Esophagus muscularis mucosa (tissue), 4 donors: ENCODE measurements at places on chromosomes 3 and 15.

DNA sequence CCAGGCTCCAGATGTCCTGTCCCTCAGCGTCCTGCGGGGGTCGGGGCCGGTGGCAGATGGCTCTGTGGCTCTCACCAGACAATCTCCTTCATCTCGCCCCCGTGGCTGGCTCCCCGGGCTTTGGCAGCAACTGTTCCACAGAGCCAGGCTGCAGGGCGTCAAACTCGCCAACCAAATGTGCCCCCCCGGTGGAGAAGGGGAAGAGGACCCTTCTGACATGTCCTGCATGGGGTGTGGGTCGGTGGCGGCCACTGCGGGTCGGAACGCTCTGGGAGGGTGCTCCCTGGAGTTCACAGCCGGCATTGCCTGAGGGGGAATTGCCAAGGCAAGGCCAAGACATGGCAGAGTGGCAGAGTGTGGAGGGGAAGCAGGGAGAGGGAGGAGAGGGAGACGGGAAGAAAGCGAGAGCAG, 36.0 kb downstream of the BDH1 start:
- DNase-seq: no peak

DNA sequence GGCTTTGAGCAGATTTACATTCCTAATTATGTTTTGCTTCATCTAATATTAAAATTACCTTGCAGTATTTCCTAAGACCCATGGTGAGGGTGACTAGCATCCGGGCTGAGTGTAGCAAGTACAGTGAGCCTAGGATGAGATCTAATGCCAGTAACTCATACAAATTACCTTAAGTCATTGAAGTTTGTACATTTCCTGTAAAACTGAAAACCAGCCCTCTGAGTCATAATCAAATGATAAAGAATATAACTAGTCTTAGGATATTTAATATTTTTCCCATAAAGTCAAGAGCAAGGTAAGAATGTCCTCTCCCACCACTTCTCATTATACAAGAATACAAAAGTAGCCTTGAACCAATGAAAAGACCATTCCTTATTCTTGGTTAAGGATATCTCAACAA, 54.8 kb upstream of the CHRM5 start:
- DNase-seq: no peak

DNA sequence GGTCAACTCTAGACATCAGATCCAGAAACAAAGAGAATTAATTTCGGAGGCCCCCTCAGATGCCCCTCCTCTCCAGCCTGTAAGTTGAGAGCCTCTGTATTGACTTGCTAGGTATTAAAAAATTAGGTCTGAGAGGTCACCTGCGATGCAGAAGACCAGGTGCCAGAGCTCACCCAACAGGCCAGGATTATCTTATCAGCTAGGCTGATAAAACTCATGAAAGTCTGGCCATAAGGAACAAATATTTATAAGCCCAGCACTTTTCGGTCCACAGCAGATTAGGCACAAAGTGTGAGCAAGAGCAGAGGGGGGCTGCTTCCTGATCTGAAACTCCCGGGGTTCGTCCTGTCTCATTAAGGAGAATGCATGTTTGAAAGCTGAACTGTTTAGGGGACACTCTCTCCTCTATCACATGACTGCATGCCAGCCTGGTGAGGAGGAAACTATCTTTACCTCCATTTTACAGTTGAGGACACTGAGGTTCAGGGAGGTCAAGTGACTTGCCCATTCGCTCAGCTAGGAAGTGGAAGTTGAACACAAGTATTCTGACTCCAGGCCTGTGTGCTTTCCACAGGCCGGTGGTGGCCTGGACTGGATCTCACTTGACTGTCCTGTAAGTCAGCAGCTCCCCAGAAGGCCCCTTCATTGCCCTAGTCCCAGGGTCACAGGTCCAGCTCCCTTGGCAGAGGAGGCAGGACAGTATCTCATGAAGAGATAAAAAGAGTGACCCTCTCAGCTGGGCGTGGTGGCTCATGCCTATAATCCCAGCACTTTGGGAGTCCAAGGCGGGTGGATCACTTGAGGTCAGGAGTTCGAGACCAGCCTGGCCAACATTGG, 39.6 kb upstream of the MAGEF1 start:
- no peak for DNase-seq

- DNase-seq: no peak
Observed at GRCh38 chr3:155046935-155047334, 33.2 kb upstream of the MME start.

GRCh38 chr15:87710406-87710805, 546.1 kb downstream of the NTRK3 start:
- peak; percentile 89 for DNase-seq

- DNase-seq: no peak
Observed at GRCh38 chr3:43279532-43279931, 6.8 kb upstream of the SNRK start.

DNA sequence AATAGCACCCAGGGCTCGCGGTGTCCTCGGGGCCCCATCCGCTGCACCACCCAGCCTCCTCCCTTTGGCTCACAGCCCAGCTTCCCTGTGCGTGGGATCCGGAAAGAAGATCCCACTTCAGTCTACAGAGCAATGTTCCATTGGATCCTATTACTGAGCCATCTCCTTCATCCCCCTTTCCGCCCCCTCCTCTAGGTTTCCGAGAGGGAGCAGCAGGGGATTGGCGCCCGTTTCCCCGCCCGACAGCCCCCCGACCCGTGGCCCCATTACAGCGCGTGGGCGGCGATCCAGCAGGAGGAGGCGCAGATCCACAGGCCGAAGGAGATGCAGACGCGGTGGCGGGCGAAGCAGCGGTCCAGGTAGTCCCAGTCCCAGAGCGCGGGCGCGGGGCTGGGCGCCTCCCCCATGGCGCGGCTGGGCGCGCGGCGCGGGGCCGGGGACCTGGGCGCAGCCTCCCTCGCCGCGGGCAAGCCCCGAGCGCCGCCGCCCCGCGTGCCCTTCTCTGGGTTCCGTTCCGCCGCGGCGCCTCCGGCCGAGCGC, 340 bp downstream of the TMEM44 start:
- DNase-seq: no peak

GRCh38 chr3:155981669-155982068, 111.2 kb downstream of the GMPS start:
- no peak for DNase-seq

DNA sequence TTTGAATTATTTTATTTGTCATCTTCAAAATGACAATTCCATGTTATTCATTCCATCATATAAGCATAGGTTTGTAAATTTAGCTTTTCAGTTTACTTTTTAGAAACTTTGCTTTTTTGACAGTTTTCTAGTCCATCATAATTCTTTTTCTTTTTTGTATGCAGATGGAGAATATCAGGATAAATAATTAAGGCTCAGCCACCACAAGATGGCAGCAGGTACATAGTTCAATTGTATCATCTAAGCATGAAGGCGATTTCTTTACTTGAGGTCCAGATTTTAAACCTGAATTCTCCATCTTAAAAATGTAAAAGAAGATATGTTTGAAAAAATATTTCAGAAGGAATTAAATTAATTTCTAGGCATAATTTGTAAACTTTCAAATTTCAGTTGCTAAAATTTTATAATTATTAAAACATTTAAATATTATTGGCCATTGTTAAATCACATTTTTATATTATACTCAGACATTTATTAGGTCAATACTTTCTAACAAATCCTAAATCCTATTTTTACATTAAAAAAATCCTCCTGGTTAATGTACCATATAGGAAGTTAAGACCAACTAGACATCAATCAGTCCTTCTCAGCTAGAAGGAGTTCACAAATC, 15.1 kb downstream of the PLSCR5 start:
- no peak for DNase-seq

DNA sequence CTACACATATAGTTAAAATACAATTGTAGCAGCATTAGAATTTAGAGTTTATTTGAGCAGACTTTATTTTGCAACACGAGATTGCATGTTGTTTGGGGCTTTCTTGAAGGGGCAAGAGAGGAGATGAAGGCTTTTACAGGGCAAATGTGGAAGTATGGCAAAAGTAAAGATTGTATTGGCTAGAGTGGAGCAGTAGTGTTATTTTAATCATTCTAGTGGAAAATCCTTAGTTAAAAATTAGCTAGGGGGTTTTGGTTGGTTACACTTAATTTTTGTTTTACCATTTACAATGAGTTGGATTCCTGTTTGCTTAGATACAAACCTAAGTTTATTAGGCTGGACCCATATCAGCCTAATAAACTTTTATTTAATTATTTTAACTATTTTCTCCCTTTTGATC, 4.6 kb downstream of the OR5H15 start:
- no peak for DNase-seq

DNA sequence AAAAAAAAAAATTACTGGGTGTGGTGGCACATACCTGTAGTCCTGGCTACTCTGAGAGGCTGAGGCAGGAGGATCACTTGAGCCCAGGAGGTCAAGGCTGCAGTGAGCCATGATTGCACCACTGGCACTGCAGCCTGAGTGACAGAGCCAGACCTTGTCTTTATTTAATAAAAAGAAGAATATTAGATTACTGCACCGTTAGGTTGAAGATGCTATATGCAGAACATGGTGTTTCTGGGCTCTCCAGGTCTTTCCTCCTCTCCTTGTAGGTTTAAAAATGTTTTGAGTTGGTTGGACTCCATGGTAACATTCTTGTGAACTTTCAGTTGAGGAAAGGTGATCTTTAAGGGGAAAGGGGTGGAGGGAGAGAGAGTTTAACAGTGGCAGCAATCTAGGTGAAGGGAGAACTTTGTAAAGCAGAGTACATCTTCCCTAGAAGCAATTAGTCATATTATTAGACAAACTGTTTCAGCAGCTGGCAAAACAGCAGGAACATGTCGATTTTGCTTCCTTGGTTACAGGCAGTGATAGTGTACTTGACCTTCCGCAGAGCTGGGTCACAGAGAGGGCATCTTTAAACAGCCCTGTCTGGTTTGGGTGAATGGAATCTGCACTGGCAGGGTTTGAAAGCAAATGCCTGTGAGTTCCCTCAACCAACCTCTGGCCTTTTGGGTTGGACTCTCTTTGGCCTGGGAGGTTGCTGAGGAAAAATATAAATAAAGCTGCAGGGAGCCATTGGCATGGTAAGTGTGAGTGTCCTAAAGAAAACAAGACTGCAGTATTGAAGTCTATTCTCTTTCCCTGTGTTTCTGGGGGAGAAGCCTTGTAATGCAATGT, 42.8 kb downstream of the NR2C2 start:
- no peak for DNase-seq

DNA sequence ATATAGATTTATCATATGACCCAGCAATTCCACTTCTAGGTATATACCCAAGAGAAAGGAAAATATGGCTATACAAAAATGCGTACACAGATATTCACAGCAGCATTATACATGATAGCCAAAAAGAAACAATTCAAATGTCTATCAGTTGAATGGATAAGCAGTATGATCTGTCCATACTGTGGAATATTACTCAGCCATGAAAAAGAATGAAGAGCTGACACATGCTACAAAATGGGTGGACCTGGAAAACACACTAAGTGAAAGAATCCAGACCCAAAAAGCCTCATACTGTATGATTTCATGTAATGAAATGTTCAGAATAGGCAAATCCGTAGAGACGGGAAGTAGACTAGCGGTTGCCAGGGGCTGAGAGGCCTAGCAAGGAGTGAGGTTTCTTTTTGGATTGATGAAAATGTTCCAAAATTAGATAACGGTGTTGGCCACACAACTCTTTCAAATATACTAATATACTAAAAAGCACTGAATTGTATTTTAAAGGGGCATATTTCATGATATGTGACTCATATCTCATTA, 33.4 kb downstream of the FGD5 start:
- no peak for DNase-seq

DNA sequence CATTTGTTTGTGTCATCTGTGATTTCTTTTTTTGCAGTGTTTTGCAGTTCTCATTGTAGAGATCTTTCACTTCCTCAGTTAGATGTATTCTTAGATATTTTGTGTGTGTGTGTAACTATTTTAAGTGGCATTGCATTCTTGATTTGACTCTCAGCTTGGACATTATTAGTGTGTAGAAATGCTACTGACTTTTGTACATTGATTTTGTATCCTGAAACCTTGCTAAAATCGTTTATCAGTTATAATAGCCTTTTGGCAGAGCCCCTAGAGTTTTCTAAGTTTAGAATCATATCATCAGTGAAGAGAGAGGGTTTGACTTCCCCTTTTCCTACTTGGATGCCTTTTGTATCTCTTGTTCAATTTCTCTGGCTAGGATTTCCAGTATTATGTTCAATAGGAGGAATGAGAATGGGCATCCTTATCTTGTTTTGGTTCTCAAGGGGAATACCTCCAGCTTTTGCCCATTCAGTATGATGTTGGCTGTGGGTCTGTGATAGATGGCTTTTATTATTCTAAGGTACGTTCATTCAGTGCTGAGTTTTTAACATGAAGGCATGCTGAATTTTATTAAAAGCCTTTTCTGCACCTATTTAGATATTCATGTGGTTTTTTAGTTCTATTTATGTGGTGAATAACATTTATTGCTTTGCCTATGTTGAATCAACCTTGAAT, 211.7 kb downstream of the MBNL1 start:
- no peak for DNase-seq

DNA sequence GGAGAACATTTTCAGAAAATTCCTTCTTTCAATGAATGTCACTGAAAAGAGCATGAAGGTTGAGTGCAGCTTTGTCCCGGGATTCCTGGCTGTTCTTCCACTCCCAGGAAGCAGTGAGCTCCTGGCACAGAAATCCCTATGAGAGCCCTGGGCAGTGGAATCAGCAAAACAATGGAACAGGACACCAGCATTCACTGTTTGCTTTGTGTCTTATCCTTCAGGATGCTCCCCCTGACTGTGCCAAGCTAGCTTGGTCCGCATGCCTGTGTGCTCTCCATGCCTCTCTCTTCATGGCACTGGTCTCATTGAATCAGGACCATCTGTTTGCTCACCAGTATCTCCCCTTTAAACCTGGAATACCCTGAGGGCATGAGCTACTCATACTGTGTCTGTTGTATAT, 102.0 kb upstream of the GADL1 start:
- no peak for DNase-seq

- no peak for DNase-seq
Observed at GRCh38 chr3:106242781-106243180, 374.0 kb upstream of the CBLB start.

- DNase-seq: no peak
Observed at GRCh38 chr3:131075632-131076328, 49.1 kb downstream of the NEK11 start.

DNA sequence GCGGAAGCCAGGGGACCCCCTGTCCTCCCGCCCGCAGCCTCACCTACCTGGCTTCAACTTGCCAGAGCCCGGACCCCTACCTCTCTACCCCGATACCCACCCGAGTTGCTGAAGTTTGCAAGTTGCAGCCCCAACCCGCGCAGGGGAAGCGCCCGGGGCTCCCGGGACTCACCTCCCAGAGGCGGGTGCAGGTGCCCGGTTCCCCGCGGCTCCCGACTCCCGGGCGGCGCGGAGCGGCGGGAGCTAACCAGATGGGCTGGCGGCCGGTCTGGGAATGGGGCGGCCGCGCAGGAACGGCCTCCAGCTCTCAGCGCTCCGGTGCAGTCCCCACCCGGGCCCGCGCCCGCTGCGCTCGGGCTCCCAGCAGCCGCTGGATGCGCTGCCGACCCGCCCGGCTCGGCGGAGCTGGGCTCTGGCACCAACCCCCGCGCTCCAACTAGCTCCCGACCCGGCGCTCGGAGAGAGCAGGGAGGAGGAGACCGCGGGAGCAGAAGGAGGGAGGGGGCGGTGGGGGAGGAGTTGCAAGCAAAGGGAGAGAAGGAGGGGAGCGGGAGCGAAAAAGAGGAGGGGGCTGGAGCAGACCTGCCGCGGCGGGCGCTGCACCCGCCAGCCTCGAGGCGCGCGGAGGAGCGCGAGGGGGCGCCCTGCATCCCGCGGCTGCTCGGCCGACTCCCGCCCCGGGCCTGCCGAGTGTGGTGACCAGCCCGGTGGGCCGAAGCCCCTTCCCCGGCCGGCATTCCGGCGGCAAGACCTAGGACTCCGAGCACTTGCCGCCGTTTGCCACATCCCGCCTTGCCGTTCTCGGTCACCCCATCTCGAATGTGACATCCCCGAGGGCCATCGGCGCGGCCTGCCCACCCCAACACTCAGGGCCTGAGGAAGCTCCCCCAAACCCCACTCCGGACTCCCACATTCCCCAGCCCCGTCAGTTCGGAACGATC, at the start of gene SEMA5B:
Gene SEMA5B (minus strand): TSS at position 472 of the 941 bp plus-strand sequence. CDS start 66,500 bp downstream, outside the sequence.
- DNase-seq: no peak
